Fibroblast of skin of abdomen (primary cell): ENCODE measurements at places on chromosomes 13 and 19.

GRCh38 chr13:40983725-40984667 lies 35.1 kb downstream of the ELF1 start:
- no peak for DNase-seq

DNA sequence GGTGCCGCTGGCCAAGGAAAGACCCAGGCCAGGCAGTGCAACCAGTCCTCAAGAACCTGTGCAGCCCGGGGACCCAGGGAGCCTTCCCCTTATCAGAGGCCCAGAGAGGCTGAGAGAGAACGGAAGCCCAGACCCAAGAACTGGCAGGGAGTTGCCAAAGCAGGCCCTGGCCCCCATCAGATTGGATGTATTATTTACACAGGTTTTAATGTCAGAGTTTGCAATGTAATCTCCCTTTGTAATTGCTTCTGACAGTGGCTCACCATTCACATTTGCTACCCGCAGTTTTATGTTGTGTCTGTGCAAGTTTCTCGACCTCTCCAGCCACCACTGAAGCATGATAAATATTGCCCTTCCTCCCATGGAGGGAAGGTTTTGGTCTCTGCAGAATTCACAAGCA lies 660.9 kb downstream of the LIG4 start:
- no peak for DNase-seq

DNA sequence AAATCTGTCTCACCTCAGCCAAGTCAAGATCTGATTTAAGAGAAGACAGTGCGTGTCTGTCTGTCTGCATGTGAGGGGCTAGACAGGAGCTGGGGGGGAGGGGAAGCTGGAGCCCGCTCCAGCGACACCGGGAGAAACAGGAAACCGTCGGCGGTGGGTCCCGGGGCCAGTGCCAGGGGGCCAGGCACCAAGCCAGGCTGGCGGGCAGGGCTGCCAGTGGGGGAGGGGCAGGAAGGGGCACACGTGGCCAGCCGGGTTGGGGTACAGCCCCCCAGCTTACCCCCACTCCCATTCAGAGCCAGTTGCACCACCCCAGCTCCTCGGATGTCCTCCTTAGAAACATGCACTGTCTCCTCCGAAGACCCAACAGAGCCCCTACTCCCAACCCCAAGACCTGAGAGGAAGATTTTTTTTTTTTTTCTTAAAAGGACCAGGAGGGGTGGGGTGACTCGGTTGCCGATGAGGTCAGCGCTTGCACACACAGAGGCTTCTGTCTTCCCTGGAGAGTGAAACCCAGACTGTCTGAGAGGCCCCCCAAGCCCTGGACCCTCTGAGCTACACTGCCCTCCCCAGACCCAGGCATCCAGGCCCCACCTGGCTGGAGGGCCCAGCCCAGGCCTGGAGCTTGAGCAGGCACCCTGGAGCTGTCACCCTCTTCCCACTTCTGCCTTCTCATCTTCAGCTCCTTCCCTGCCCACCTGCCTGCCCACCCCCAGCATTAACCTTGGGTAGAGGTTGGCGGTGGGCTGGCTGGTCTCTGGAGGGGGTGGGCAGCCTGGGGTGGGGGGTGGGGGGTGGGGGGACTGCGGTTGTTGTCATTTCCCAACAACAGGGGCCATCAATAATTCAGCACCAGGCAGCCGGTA lies 4.0 kb downstream of the ERF start:
- peak; percentile 33 for DNase-seq

DNA sequence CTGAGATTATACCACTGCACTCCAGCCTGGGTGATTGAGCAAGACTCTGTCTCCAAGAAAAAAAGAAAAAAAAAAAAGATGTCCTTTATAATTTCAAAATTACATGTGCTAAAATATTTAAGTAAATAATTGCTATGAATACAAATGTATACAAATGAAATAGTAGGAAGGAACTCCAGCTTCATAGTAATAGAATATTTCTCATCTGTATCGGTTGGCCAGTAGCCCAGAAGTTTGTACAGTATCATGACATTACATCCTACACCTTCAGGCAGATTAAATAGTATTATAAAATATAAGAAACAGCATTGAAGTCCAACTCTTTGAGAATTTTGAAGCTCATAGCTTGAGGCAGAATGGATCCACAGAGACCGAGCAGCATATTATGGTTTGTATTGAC lies 36.5 kb upstream of the CLDN10 start:
- DNase-seq: no peak

GRCh38 chr13:44142540-44142867 lies 231.1 kb upstream of the SERP2 start:
- DNase-seq: no peak

DNA sequence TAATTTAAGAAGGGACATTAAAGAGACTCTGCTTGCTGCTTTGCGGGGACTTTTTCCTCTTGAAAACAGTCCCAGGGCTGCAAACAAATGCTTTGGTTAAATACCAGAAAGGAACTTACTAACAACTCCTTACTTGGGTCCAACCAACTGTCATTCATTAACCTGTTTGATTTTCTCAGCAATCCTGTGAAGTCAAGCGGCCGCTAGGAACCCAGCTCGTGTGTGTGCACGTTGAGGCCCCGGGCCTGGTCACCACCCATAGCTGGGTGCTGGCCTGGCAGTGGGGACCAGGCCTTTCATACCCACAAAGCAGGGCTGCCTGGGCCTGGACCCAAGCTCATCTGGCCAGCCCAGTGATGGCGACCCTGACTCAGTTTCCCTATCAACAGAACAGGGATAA lies 50.7 kb downstream of the C1QTNF9 start:
- no peak for DNase-seq

DNA sequence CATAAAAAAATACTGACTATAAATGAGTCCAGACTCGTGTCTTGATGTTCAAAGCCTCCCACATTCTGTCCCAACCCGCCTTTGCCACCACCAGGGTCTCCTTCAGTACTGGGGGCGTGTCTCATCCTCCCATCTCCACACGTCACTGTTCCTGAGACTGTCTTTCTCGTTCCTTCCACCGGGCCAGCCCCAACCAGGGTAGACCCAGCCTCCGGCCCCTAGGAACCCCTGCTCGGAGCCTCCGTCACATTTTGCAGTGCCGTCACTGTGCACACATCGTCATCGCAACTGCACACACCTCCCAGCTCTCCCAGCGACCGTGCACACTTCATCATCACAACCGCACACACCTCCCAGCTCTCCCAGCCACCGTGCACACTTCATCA lies 73.4 kb downstream of the SPACA7 start:
- DNase-seq: no peak

DNA sequence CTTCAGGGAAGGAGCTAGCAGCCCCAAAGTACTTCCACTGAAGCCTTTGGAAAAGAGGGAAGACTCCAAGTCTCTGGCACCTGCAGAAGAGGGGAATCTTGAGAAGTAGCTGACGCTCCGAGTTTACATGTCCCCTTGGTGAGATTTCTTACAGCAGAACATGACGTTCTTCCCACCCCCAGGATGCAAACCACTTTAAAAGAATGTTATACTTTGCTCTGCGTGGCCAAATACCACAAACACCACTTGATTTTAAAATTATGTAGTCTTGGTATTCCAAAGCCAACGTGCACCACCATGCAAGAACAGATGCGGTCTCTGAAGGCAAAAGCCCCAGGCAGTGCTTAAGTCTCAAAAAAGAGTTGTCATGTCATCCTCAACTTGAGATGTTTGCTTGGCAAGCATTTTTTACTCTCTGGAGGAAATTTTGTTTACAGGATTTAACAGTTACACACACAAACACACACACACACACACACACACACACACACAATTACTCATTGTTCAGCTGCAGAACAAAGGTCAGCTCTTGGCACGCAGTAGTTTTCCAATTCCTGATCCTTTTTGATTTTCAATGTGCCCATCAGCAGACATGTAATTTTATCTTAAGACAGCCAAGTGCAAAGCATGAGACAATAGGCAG lies 106.1 kb downstream of the RGCC start:
- DNase-seq: peak; percentile 61

DNA sequence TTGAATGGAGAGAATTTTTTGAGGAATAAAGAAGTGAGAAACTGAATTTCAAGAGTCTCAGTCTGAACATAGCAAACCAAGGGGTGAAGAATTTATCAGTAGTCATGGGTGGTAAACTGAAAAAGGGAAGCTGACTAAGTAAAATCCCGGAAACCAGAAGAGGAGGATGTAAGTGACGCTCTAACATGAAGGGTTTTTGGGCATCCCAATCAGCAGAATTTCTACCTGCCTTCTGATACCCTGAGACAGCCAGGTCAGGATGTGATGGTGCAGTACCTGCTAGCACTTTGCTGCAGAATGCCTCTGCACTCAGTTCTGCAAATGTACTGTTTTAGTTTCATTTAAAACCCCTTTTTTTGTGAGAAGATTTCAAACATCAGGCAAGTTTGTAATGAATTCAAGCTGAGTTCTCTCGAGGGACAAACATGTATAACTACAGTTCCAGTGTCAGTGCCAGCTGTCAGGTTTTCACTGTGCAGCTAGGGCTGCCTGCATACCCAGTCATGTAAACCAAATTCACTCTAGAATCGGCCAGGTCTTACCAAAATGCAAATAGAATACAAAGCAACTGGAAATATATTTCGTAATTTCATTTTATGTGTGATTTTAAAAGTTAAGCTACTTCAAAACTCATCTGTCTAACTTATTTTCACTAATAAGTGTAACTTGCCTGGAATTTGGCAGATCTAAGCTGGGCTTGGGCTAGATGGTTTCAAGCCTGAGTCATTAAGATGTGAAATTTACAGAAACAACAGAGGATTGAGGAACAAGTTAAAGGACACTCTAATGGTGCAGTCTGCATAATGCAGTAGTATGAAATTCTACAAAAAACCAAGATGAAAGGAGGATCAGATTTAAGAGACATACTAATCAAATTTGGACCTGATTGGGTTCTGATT lies 13.8 kb downstream of the METTL21C start:
- DNase-seq: peak; percentile 46

GRCh38 chr13:99844421-99844820 lies 127.1 kb downstream of the ZIC5 start:
- no peak for DNase-seq

GRCh38 chr13:42875475-42876269 lies 94.3 kb downstream of the FAM216B start:
- peak; percentile 72 for DNase-seq

DNA sequence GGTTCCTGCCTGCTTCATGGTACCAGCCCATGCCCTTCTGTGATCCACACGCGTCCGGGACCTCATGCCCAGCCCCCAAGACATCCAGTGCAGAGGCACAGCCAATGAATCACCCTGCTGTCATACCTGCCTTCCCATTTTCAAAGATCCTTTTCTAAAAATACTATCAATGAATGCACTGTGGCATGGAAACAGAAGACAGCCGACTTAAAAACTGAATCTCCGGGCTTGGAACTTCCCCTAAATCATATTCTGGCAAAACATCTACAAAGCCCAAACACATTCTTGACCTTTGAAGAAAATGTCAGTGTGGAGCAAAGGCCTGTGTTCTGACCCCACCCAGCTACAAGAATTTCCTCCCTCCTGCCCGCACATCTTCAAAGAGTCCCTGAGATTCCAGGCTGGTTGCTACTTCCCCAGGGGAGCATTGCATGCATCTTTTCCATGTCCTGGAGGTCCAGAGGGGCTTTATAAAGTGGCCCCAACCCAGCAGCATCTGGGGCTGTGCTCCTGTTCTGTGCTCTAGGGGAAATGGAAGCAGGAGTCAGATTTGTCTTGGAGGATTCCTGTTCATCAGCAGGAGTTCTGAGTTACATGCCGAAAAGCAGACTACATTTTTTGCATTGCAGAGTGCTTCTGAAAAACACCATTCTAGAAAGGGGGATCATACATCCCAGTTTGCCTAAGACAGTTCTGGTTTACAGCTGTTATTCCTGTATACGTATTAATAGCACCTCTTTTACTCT lies 135.2 kb downstream of the USP12 start:
- peak; percentile 51 for DNase-seq

DNA sequence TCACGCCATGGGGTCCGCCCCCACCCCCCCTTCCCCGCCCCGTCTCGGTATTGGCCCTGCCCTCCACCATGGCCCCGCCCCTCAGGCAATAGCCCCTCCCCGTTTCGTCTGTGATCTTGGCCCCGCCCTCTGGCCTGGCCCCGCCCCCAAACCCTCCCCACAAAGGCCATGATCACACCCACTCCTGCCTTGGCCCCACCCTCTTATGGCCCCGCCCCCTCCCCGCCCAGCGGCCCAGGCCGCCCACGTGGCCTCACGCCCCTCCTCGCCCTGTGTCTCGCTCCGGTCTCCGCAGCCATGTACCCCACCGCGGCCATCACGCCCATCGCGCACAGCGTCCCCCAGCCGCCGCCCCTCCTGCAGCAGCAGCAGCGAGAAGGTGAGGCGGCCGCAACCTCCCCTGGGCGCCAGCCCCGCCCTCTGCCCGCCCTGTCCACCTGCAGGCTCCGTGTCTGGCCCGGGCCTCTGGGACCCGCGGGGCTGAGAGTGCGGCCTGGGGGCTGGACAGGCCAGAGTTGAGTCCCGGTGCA lies 61.3 kb downstream of the CELF5 start:
- DNase-seq: no peak

DNA sequence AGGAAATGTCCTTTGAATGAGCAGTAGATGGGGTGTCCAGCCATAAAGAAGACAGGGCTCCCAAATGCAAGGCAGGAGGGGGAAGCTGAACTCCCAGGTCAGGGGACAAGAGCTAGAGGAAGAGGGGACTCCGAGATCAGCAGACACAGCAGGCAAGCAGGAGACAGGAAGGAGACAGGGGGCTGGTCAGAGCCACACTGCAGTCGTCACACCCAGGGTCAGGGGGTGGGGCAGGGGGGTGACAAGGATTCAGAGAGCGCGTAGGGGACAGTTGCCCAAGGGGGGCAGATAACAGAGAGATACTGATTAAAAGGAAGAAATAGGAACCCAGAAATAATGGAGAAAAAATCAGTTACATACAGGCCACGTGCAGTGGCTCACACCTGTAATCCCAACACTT lies 3.2 kb downstream of the HSD17B14 start:
- DNase-seq: no peak

- no peak for DNase-seq
Measured at GRCh38 chr19:15200553-15201364, at the start of gene NOTCH3. NOTCH3 (minus strand) TSS chr19:15200995; CDS start chr19:15200905, 90 bp downstream.
